HFF-Myc (cell line): ENCODE measurements at places on chromosomes 12 and 14.

GRCh38 chr12:29148596-29148910 lies 525 bp upstream of the FAR2 start:
- no peak for DNase-seq

GRCh38 chr12:19529951-19530636 lies 90.8 kb downstream of the AEBP2 start:
- no peak for DNase-seq

- DNase-seq, result no peak
Measured at GRCh38 chr12:7583471-7583870, 79.9 kb upstream of the CD163 start.

DNA sequence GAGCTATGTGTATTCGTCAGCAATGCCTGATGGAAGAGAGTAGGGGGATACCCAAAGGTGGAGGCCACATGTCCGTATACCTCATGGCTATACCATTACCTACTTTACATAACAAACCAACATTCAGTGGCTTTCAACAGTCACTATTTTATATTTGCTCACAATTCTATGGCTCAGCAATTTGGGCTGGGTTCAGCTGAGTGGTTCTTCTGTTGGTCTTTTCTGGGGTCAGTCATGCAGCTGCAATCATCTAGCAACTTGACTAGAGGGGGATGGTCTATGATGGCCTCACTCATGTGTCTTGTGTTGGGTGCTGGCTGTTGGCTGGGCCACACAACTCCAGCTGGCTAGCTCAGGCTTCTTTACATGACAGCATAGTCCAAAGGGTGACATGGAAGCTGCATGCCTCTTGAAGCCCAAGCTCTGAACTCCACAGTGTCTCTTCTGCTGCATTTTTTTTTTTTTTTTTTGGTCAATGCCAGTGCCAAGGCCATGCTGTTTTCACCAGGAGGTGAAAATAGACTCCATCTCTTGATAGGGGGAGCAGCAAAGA lies 53.7 kb downstream of the RIN3 start:
- no peak for DNase-seq

- no peak for DNase-seq
Measured at GRCh38 chr12:110627500-110628195, 13.7 kb downstream of the TCTN1 start.

DNA sequence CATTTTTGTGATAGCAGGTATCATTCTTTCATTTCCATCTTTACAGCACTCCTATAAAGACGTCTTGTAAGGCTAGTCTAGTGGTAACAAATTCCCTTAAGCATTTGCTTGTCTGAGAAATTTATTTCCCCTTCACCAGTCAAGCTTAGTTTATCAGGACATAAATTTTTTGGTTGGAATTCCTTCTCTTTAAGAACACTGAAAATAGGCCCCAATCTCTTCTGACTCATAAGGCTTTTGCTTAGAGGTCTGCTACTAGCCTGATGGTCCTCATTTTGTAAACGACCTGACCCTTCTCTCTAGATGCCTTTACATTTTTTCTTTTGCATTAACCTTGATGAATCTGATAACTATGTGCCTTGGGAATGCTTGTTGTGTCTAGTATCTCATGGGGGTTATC lies 20.3 kb downstream of the OLR1 start:
- no peak for DNase-seq

DNA sequence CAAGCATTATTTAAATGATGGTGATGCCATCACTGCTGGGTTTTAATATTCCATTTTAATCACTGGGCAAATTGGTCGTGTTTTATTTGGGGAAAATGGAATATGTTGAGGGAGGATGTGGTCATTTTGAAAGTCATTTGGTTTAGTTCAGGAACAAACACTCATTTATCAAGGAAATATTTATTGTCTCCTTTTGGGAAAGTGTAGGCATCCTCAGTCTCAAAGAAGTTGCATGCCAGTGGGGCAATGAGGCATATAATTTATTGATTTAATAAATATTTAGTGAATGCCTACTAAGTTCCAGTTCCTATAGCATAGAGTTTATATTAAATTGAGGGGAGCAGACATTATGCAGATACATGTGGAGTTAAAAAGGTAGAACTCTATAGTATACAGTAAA lies 134.3 kb downstream of the NPAS3 start:
- no peak for DNase-seq

DNA sequence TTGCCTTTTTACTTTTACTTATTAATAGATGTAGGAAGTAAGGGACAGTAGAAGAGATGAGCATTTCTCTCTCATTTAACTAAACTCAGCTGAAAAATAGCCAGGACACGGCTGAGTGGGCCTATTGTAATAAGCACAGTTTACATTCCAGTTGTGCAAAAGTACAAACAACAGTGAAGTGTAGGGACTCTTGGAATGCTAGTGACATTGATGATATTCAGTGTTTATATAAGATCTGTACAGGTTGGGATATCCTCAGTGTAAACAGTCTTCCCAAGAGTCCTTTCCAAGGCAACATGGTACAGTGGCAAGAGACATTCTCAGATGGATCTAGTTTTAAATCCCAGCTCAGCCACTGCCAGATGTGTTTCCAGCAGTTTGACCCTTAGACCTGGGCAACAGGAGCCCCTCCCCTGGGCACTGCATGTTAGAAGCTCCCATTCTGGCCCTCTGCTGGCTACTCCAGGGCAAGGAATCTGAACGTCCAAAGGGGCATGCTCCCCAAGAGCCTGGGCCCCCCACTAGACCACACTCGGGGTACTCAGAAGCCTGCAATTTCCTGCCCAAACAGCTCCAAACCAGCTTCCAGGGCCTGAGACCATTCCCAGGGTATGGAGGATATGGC lies 55.3 kb downstream of the STAB2 start:
- DNase-seq, result no peak

- no peak for DNase-seq
Measured at GRCh38 chr12:41188058-41188840, at the start of gene PDZRN4. PDZRN4 (plus strand) TSS chr12:41188320.

GRCh38 chr12:56321027-56321426 lies 5.2 kb upstream of the CNPY2 start:
- DNase-seq, result no peak

GRCh38 chr12:1776170-1776921 lies 44.0 kb upstream of the LRTM2 start:
- DNase-seq, result peak; percentile 20

- DNase-seq, result no peak
Measured at GRCh38 chr12:62817556-62818271, 117.2 kb downstream of the PPM1H start.

- DNase-seq, result no peak
Measured at GRCh38 chr12:51460519-51460918, 35.9 kb downstream of the SLC4A8 start.

GRCh38 chr14:76917745-76918255 lies 91.6 kb downstream of the LRRC74A start:
- no peak for DNase-seq

DNA sequence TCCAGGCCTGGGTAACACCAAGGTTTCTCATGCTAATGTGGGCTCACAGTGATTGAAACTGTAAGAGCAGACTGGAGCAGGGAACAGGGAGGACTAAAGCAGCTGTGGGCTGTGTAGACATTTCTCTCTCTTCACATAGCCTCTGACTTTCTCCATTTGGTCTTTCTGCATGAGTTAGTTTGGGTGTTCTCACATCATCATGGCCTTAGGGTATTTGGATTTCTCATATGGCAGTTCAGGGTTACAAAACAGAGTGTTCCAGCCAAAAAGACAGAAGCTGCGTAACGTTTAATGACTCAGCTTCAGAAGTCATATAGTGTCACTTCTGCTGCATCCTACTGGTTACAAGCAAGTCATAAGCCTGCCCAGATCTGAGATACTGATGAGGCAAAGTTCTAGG lies 52.0 kb upstream of the OSBPL8 start:
- DNase-seq, result peak; percentile 56

- DNase-seq, result no peak
Measured at GRCh38 chr14:21063479-21063878, 5.9 kb downstream of the RNASE8 start.

- DNase-seq, result no peak
Measured at GRCh38 chr14:104462651-104463630, 116.6 kb upstream of the C14orf180 start.

DNA sequence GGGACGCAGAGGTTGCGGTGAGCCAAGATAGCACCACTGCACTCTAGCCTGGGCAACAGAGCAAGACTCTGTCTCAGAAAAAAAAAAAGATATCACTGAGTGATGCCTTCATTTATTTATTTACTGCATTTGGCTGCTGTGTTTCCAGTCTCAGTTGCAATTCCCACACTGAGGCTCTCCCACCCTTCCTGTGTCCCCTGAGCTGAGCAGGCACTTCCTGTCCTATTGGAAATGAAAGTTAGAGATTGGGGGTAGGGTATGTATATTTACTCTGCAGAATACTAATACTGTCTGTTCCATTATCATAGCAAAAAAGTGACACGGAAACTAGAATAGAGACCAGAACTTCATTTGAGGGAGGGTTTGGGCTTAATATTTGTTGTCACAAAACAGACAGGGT lies 1.6 kb upstream of the RBMS2 start:
- no peak for DNase-seq

GRCh38 chr12:114729731-114730130 lies 45.8 kb upstream of the TBX3 start:
- no peak for DNase-seq

DNA sequence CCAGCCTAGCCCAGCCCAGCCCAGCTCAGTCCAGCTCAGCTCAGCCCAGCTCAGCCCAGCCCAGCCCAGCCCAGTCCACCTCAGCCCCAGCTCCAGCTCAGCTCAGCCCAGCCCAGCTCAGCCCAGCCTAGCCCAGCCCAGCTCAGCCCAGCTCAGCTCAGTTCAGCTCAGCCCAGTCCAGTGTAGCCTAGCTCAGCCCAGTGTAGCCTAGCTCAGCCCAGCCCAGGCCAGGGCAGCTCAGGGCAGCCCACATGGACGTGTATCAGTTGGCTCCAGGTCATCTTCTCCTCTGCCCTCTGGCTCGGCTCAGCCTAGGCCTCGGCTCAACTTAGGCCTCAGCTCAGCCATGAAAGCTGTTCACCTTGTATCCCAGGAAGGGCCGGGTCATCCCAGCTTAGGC lies 64.7 kb downstream of the TMEM121 start:
- DNase-seq, result no peak
